NCI-H2029 (cell line): ENCODE measurements at places on chromosomes 11 and 22.
A peak's percentile ranks its signal among the peaks of the same experiment; 100 is the strongest.

DNA sequence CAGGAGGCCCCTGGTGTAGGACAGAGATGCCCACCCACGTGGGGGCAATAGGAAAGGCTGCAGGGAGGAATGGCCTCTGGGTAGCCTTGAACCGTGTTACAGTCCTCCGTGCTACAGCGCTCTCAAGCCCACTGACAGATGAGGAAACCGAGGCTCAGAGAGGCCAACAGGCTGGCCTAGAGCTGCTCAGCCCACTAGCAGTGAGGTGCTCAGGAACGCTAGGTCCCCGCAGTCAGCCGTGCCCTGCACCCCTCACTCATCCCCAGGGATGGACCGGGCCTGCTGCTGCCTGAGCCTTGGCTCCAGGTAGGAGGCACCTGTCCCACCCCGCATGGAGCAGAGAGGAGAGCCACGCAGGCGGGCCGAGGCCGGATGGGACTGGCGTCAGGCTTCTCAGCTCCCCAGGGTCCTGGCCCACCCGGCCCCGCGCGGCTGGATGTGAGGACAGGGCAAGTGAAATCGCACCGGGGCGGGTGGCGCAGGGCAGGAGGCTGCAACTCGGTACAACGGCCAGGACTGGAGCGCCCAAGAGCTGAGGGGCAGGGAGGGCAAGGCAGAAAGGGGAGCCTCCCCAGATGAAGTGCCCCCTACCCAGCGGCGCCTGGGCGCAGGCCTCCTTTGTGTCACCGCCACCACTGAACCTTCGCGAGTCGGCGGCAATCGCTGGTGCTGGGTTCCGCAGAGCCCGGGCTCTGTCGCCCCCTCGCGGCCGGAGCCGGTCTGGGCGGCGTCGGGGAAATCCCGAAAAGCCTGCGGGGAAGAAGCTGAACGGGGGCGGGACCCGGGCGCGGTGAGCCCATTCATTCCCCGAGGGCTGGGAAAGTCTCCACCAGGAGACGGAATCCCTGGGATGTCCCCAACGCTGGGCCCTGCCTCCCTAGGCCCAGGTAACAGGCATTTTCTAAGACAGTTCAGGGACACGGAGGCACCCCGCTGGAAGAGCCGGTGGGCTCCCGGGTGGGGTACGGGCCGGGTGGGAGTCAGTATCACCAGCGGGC is 8.4 kb upstream of the SLC2A11 start:
- DNase-seq = peak; percentile 58

DNA sequence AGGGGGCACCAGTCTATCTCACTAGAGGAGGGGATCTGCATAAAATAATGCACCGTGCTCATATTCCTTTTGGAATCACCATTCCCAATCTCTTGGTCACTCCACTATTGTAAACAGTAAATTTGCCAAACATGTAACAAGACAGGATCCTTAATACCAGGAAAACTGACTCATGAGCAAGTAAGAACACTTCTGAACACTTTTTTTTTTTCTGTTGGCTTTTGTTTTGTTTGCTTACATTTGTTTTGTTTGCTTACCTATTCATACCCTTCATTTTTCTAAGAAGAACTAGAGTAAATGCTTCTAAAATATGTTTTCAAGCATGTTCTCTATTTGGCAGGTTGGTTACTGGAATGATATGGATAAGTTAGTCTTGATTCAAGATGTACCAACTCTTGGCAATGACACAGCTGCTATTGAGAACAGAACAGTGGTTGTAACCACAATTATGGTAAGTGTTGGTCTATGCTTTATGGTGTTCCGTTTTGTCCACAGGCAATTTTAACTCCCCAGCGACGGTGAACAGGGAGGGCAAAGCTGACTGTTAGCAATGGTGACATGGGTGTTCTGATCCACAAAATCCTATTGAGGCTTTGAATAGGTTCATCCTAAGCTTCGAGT is 111.8 kb downstream of the MSANTD4 start:
- peak; percentile 64 for DNase-seq

DNA sequence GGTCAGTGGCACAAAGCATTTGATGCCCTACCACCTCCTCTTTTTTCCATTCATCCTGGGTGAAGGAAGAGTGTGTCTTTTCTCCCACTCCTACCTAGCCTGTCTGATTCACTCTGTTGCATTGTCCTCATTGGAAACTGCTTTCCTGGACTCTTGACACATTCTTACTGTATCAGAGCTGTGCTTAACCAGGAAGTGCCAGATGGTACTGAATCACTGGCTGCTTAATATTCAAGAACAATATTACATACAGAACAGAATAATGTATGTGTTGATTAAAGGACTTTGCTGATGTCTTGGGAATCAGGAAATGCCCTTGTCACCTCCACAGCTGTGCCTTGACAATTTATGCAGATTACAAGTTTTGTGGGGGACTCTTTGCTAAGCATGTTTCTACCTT is 44.4 kb downstream of the SVIP start:
- DNase-seq = no peak

DNA sequence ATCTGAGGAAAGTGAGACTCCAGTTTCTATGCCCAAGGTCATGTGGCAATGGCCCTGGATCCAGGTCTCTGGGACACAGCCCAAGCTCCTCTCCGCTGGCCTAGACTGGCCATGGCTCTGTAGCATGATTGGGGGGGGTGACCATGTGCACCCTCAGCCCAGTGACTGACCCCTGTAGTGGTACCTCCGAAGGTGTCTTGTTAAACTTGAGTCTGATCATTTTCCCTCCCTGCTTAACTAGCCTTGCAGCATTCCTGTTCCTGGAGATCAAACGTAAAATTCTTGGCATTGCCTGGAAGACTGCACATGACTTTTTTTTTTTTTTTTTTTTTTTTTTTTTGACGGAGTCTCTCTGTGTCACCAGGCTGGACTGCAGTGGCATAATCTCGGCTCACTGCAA is 1116.0 kb downstream of the TBC1D22A start:
- no peak for DNase-seq

DNA sequence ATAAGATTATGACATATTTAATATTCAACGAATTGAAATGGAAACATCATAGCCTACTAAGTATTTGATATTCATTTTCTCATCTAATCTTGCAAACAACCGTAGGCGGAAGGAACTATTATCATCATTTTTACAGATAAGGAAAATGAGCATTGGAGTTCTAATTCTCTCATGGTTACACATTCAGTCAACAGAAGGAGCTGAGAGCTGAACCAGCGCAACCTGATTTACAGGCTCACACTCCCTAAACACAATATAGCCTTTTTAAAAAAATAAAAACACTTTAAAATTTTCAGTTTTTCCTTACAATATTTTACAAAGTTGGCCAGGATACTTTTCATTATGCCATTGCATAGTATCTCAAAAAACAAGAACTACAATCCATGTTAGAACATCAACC is 74.8 kb downstream of the APOL5 start:
- DNase-seq = no peak

DNA sequence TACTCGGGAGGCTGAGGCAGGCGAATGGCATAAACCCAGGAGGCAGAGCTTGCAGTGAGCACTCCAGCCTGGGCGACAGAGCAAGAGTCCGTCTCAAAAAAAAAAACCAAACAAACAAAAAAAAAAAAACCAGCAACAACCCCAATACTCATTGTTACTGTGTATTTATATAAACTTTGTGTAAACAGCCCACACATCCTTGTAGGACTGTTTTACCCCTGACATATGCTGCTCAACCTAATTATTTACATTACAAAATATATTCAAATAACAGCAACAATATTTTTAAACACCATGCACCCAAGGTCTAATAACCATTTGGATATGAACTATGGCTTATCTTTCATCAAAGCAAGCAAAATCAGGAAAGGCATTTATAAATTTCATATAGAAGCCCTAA is 284.1 kb downstream of the TTC28 start:
- no peak for DNase-seq

DNA sequence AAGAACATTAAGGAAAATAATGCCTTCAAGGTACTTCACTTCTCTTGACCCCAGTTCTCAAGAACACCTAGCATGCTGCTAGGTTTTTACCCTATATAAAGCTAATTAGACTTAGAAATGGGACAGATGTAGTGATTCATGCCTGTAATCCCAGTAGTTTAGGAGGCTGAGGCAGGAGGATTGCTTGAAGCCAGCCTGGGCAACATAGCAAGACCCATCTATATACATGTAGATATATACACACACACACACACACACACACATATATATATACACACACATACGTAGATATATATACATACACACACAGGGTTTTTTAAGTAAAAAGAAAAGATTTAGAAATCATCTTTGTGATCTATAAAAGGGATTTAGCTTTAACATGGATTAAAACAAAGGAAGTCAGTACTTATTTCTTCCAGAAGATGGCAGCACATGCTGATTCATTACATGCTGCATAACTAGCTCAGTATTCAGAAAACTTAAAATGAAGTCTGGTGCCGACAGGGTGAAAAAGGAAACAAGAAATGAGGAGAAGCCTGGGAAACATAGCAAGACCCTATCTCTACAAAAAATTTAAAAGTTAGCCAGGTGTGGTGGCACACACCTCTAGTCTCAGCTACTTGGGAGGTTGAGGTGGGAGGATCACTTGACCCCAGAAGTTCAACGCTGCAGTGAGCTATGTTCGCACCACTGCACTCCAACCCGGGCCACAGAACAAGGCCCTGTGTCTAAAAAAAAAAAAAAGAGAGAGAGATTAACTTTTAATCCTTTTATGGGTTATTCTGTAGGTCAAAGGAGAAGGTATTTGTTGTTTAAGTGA is 28.5 kb upstream of the RBX1 start:
- peak; percentile 26 for DNase-seq

DNA sequence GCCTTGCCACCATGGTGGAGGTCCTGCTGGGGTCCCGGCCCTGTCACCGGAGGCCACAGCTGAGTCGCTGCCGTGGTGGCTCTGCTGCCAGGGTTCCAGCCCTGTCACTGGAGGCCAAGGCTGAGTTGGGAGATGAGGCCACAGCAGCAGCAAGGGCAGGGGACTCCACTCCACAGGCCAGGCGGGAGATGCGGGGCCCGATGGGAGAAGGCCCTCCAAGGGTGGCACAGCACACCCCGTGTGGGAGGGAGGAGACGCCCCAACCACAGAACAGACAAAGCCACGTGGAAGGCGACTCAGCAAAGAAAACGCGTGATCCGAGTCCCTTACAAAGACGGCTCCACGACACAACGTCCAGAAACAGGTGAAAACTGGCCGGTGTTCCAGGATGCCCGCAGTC is 159.3 kb downstream of the BRD1 start:
- no peak for DNase-seq

- no peak for DNase-seq
These were observed 4.2 kb downstream of the TTLL8 start for GRCh38 chr22:50053861-50054260.

GRCh38 chr22:36323182-36323854 is 64.4 kb downstream of the MYH9 start:
- DNase-seq = no peak

DNA sequence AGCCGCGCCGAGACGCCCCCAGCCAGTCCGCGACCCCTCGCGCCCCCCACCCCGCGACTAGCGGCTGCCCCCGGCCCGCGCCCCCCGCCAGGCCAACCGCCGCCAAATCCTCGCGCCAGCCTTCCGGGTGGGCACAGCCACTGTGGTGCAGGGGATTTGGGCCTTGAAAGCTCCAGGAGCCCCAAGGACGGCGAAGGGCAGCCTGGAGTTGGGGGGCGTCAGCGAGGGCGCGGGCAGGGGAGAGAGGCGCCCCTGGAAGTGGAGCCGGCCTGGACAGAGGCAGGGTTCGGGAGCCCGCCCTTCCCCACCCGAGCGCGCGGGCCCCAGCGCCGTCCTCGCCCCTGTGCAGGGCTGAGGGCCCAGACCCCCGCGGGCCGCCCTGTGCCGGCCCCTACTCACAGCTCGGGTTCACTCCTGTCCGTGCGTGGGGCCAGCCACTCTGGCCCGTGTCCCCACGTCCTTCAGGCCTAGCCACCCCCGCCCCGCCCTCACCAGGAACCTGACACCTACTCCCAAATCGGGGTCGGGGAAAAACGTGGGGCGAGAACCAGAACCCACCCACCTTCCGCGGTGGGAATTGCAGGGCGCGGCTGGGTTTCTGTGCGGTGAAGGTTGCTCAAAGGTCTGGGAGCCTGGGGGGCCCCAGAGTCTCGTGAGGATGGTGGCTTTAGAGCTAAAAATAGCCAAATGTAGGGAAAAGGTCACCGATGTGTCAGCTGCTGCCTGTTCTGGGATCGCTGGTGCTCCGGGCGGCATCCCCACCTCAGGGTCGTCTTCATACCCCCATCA is at the start of gene CPT1B:
TSS of gene CPT1B (minus strand) at position 441 of the 789 bp plus-strand sequence. CDS start 512 bp downstream, outside the sequence.
- DNase-seq = no peak

- no peak for DNase-seq
These were observed 47.9 kb upstream of the FLI1 start for GRCh38 chr11:128645968-128646367.

DNA sequence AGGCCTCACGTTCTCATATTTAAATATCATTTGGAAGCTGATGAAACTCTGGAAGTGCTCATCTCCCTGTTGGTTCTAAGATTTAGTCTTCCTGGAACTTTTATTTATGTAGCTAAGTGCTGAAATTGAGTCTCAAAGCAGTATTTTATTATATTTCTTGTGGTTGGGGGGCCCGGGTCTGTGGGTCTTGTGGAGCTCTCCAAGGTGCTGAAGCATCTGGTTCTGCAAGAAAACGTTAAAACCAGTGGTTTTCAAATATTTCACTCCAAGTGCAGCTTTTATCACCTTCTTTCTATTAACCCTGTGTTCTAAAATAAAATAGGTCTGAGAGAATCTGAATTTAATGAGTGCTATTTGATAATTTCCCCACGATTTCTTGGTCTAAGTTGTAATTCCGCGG is 1404.8 kb downstream of the TBC1D22A start:
- no peak for DNase-seq

DNA sequence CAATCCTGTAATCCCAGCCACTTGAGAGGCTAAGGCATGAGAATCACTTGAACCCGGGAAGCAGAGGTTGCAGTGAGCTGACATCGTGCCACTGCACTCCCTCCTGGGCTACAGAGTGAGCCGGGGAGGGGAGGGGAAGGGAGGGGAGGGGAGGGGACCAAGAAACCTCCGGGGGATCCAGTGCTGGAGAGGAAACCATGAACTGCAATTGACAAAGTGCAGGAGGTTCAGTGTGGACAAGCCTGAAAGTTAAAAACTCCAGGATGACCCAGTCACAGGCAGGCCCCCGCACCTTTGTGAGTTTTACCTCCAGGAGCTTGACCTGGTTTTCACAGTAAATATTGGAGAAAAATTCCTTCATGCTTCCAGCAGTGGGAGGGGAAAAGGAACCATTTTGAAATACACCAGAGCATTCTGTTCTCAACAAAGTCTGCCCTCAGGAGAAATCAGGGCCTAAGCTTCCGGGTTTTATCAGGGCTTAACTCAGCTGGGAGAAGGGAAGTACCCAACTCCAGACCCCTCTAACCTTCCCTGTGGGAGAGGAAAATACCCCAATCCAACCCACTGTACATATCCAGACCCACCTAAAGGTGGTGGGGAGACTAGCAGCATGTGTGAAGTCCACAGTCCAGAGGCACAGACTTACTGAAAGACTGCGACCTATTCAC is 15.5 kb upstream of the ZFTA start:
- DNase-seq = no peak
